Suppressor macrophage treated with lipopolysaccharide for 1 hour (primary cell): ENCODE measurements at places on chromosomes 2 and 18.
A peak's percentile ranks its signal among the peaks of the same experiment; 100 is the strongest.

GRCh38 chr2:228039752-228040534 lies 141.5 kb downstream of the SPHKAP start:
- peak; percentile 42 for DNase-seq

DNA sequence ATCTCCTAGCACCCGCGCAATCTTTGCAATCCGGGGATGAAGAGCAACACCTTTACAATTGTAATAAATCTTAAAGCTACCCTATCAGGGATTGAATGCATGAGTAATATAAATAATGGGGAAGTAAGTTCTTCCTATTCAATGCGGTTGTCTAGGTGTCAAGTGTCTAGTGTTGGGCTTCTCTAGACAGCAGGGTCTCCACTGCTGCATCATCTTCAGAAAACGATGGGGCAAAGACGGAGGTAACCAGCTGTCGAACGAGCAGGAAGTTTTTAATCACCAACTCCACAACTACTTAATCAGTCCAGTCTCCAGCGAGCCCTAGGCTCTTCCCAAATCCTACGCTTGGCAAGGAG lies 573 bp downstream of the STAM2 start:
- DNase-seq: peak; percentile 34

DNA sequence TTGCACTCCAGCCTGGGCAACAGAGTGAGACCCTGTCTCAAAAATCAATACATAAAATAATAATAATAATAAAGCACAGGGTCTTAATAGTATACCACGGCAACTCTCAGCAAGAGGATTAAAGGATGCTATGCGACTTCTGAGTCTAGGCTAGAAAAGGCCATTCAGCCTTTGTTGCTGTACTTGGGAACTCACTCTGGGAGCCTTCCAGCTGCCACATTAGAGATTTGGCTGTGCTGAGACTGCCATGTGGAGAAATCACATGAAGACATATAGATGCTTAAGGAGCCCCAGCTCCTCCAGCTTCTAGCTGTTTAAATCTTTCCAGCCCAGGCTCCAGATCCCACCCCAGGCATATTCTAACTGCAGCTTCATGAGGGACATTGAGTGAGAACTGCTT lies 8.2 kb upstream of the TANC1 start:
- DNase-seq: no peak

DNA sequence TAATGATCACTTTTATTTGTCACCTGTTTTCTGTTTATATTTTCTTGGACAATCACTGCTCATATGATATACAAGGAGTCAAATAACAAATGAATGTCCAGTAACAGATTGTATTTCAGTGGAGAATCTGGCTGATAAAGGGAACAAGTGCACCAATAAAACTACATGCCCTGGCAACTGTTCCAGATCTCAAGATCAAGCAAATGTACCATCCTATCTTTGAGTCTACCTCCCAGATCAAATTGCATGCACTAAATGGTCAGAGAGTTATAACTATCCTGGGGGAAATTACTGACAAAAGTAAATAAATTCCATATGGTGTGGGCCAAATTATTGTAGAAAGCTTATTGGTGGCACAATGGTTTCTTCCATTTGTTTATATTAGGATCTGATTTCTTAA lies 452.8 kb downstream of the MBD2 start:
- DNase-seq: no peak

GRCh38 chr18:41714872-41715271 lies 240.2 kb upstream of the PIK3C3 start:
- DNase-seq: no peak

- no peak for DNase-seq
These were observed 86.5 kb upstream of the MYO3B start for GRCh38 chr2:170091436-170091835.

DNA sequence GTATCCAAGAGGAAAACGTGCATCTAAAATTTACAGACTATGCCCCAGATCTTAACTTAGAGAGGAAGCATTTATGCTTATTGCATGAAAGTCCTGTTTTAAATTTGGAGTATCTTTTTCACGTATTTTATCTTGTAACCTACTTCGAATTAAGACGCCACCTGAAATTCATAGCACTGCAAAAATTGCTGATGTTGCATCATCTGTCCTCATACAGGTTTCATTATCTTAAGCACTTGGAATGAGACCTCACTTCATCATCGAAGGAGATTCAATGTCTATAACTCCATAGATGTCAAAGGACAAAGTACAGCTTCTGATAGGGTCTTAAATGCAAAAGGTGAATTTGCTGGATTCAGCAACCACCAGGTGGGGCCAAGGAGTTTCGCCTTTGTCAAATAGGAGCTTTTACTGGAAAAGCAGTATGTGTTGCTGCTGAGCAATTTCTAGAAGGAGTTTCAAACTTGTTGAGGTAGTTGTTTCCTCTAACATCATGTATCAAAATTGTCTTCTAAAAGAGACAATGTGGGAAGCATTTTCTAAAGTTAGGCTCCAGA lies 106.4 kb upstream of the CCDC85A start:
- DNase-seq: peak; percentile 4
